ENCODE measurements at places on chromosomes 2 and 18. TPM values are rescaled to one million over a fixed set of nuclear protein-coding genes. Genes with fewer than 3 reads are reported as not detected.

The IL36A gene
- not detected for total RNA-seq

The PROM2 gene
- 0.25 TPM for total RNA-seq

The PXDN gene
- total RNA-seq: 102 TPM

The HRH4 gene
- 0.12 TPM for total RNA-seq

The ABCG8 gene
- not detected for total RNA-seq

The RUFY4 gene
- total RNA-seq: not detected

The DSG1 gene
- not detected for total RNA-seq

The ASTL gene
- total RNA-seq: not detected

Measured in uterine smooth muscle cell (primary cell).